Dermis blood vessel endothelial cell (primary cell): ENCODE measurements at places on chromosomes 1 and 21. TPM values are rescaled to one million over a fixed set of nuclear protein-coding genes. Genes with fewer than 3 reads are reported as not detected.

- no peak for DNase-seq
Measured at GRCh38 chr1:156021093-156021428, 310 bp upstream of the SSR2 start.

- DNase-seq = peak; percentile 27
Measured at GRCh38 chr1:240797050-240797449, 185.1 kb upstream of the GREM2 start.

- no peak for DNase-seq
Measured at GRCh38 chr1:92201973-92202372, 15.7 kb upstream of the C1orf146 start.

GRCh38 chr1:223504741-223505140 lies 111.5 kb downstream of the CCDC185 start:
- DNase-seq = peak; percentile 77

DNA sequence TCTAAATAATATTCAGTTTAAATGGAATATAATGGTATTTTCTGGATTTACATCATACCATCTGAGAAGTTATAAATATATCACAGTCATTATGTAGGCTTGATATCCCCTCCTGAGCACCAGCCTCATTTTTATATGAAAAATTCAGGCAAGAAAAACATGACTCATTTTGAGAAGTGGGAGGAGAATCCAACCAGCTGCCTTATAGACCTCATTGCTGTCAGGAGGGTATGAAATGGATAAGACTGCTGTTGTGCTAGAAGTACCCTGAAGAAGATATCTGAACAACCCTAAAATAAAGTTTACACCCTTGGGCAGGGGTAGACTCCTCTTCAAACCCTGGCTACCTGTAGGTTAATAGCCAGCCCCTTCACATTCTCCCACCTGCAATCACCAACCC lies 8.8 kb downstream of the GIPC2 start:
- DNase-seq = peak; percentile 36

The CTSS gene
- 57.5 and 63.3 TPM in 2 replicates for total RNA-seq

The TRIM58 gene
- 0.17 and 0.37 TPM in 2 replicates for total RNA-seq

The OR6K3 gene
- not detected in 2 replicates for total RNA-seq
